ENCODE measurements at places on chromosomes 5 and 9. TPM values are rescaled to one million over a fixed set of nuclear protein-coding genes. Genes with fewer than 3 reads are reported as not detected.

The PSAT1 gene
- total RNA-seq = 180 TPM

The SYK gene
- not detected for total RNA-seq

The NXNL2 gene
- 0.99 TPM for total RNA-seq

The IRX2 gene
- 1.7 TPM for total RNA-seq

The ADAMTS2 gene
- 0.10 TPM for total RNA-seq

The PRRT1B gene
- 0.37 TPM for total RNA-seq

The ORM2 gene
- not detected for total RNA-seq

The WNT8A gene
- total RNA-seq = not detected

The TMC1 gene
- 0.03 TPM for total RNA-seq

The LCN2 gene
- total RNA-seq = 3.7 TPM

The PLPP6 gene
- 11.8 TPM for total RNA-seq

The QRFP gene
- not detected for total RNA-seq

The LRRC8A gene
- 130 TPM for total RNA-seq

The PDE6A gene
- total RNA-seq = 0.24 TPM

The MARCHF6 gene
- total RNA-seq = 65.3 TPM

The GLDC gene
- 13.6 TPM for total RNA-seq

The CCDC192 gene
- total RNA-seq = not detected

The MAP1B gene
- total RNA-seq = 59.4 TPM

The PDLIM4 gene
- total RNA-seq = 0.45 TPM

The CARD9 gene
- 0.90 TPM for total RNA-seq

The MYMK gene
- total RNA-seq = not detected

The EHMT1 gene
- total RNA-seq = 50.0 TPM

The MGAT4B gene
- total RNA-seq = 204 TPM

The ARL14EPL gene
- 0.43 TPM for total RNA-seq

The ZNF454 gene
- total RNA-seq = not detected

The DIPK1B gene
- 8.0 TPM for total RNA-seq

The ZNF79 gene
- total RNA-seq = 4.9 TPM

The KCNN2 gene
- 0.07 TPM for total RNA-seq

The ANAPC2 gene
- 30.6 TPM for total RNA-seq

The SHISAL2B gene
- total RNA-seq = not detected

The LECT2 gene
- not detected for total RNA-seq

The C9 gene
- not detected for total RNA-seq

The CEMIP2 gene
- total RNA-seq = 68.8 TPM

The NUP188 gene
- 38.4 TPM for total RNA-seq

The TGFBI gene
- 1,578 TPM for total RNA-seq

Data from A549 treated with Hydrocortisone at 1 μM for 4 hours (cell line).